ENCODE measurements at places on chromosomes 2 and 18.

DNA sequence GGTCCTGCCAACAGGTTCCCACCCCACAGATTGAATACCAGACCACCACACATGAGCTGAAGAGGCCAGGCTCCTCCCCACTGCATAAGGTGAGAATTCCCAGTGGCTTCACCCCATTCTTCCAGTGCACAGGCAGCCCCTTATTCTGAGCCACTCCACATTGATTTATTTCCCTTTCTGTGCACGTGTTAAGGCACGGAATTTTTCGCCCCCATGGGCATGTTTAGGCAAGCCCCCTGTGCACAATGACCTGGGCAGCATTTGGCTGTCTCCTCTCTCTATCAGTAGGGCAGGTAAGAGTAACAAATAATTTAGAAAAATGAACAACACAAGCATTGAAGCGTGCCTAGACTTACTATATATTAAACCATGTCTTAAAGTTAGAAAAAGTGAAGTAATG lies 15.2 kb upstream of the CHAC2 start:
- DNase-seq, result no peak

- no peak for DNase-seq
Observed at GRCh38 chr18:3645384-3646156, 195.6 kb downstream of the TGIF1 start.

GRCh38 chr2:99615247-99615771 lies 125.5 kb upstream of the REV1 start:
- DNase-seq, result no peak

DNA sequence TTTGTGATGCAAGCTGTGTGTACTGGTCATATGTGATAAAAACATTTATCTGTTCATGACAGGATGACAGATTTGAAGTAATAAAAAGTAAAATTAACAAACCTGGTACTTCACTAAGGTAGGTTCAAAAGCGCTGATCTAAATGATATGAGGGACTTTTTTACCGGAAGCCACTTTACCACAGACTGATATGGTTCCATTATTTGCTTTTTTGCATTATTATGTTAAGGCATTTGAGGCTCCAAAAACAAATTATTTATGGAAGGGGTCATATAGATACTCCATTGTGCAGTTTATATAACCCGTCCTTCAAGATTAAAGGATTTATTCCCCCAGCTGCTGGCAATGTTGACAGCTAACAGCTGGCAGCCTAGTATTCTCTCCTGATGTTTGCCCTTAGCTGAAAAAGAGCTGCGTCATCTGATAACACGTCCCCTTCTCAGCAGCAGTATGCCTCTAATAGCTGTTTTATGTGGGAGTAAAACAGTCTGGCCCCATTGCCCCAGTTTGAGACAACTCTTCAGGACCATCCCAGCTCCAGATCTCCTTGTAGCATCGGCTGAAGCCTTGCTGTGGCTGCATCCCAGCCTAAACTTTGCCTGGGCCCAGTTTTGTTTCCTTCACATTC lies 84.8 kb upstream of the XIRP2 start:
- DNase-seq, result no peak

DNA sequence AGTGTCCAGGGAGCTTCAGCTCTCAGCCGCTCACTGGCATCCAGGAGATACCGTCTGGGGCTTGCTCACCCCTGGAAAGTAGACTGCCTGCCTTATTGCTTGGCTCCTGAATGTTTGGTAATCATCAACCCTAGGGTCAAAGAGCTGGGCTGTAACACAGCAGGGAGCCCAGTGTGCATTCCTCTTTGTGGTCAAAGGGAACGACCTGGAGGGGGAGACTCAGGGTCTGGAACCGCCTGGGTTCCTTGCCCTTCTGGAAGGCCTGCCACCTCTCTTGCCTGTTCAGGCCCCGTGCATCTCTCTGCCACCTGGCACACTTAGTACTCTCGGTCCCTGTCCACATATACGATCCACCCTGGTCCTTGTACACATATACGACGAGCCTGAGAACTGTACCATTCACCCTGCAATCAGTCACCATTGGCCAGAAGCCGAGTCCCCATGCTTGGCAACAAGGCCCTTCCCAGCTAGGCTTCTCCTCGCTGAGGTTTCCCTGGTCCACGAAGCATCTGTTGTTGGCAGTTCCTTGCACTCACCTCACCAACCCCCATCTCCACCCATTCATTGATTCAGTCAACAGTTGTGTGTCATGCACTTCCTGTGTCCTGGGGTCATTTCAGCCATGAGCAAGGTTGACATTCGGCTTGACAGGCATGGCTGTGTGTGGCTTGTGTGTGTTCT lies at the start of gene NAT8:
TSS of gene NAT8 (minus strand) at position 85 of the 681 bp plus-strand sequence. CDS start 794 bp downstream, outside the sequence.
- DNase-seq, result no peak

DNA sequence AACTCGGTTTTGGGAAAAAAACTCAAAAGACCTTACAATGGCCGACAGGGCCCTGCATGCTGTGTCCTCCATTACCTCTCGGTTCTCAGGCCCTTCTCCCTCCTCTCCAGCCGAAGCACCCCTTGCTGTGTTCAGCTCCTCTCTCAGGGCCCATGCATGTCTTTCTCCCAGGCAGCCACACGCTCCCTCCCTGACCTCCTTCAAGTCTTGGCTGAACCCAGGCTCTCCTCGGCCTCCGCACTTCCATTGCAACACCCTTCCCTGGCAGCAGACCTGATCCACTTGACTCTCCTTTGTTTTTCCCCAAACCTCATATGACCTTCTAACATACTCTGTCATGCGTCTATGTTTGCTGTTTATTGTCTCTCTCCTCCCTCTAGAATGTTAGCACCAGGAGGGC lies 114.0 kb downstream of the CYP26B1 start:
- DNase-seq, result no peak

DNA sequence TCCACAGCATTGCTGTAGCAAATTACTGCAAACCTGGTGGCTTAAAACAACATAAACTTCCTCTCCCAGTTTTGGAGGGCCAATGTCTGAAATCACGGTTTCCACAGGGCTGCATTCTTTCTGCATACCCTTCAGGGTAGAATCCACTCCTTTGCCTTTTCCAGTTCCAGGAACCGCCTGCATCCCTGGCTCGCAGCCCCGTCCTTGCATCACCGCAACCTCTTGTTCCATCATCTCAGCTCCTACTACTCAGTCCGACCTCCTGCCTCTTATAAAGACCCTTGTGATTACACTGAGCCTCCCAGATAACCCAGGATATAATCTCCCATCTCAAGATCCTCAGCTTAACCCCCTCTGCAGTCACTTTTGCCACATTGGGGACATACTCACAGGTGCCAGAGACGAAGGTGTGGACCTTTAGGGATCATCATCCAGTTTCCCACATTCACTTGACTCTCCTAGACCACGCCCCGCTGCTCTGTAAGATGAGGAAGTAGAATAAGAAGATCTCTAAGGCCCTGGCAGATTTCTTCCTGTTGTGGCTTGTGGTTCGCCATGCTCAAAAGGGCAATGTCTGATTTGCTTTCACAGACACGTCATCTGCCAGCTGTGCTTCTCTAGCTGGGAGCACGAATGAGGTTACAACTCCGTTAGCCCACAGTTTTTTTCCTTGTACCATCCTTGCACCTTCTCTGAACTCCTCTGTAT lies 103.6 kb upstream of the AGAP1 start:
- DNase-seq, result no peak

- DNase-seq, result no peak
Observed at GRCh38 chr18:46675112-46675511, 18.1 kb upstream of the LOXHD1 start.

GRCh38 chr2:161990036-161990435 lies 84.0 kb downstream of the DPP4 start:
- DNase-seq, result no peak

DNA sequence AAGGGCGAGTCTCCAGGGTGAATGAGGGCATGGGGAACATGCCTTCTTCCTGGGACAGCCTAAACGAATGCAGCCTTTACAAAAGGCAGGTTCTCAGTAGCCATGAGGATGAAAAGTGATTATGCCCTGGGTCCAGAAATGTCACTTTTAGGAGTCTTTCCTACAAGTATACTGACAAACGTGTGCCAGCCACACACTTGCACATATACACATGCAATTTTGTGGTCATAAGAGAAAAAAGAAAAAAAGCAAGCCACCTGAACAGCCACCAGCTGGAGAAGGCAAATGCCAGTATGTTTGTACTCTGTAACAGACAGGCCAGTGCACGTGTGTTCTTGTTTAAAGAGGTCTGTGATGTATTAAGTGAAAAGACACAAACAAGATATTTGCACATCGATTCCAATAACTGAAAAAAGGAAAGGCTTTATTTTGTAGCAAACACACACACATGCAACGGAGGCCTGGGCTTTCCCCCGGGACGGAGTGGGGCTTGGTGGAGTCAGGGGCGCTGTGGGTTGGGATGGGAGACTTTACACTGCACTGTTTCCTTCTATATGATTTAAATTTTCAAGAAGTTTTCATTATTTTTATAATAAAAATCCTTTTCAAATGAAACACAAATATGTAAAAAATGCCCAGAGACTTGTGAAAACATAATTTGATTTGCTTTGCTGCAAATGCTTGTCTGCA lies 108.4 kb downstream of the FAM210A start:
- no peak for DNase-seq

DNA sequence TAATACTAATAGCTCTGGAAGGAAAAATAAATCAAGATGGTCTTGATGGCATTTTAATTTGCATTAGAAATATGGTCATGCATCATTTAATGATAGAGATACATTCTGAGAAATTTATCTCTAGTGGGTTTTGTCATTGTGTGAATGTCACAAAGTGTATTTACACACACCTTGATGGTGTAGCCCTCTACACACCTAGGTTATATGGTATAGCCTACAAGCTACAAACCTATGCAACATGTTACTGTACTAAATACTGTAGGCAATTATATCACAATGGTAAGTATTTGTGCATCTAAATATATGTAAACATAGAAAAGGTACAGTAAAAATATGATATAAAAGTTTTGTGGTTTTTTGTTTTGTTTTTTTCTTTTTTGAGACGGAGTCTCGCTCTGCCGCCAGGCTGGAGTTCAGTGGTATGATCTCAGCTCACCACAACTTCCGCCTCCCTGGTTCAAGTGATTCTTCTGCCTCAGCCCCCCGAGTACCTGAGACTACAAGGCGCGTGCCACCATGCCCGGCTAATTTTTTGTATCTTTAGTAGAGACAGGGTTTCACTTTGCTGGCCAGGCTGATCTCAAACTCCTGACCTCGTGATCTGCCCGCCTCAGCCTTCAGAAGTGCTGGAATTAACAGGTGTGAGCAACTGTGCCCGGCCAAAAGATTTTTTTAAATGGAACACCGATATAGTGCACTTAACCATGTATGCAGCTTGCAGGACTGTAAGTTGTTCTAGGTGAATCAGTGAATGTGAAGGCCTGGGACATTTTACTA lies 83.7 kb upstream of the UBXN4 start:
- DNase-seq, result no peak

All from LNCaP clone FGC (cell line).